Activated CD4-positive, alpha-beta memory T cell treated with anti-CD3 and anti-CD28 coated beads for 36 hours (primary cell): ENCODE measurements at places on chromosomes 13 and 19.

- no peak for DNase-seq
Observed at GRCh38 chr13:44857061-44857460, 132.2 kb downstream of the NUFIP1 start.

DNA sequence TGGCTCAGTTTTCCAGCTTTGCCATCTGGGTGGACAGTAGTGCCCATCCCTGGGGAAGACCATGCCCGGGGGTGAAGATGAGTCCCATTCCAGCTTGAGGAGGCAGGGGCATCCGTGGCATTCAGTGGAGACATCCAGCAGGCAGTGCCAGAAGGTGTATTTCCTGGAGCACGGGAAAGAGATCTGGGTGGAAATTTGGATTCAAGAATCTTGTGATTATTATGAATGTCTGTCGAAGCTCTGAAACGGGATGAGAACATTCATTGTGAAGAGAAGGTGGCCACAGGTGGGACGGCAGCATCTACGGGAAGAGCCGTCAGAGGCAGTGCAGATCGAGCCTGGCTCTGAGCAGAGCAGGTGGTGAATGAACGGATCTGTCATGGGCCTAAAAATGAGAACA is 167.3 kb upstream of the RNF113B start:
- no peak for DNase-seq

GRCh38 chr13:103908911-103909310 is 842.7 kb upstream of the SLC10A2 start:
- DNase-seq = no peak

DNA sequence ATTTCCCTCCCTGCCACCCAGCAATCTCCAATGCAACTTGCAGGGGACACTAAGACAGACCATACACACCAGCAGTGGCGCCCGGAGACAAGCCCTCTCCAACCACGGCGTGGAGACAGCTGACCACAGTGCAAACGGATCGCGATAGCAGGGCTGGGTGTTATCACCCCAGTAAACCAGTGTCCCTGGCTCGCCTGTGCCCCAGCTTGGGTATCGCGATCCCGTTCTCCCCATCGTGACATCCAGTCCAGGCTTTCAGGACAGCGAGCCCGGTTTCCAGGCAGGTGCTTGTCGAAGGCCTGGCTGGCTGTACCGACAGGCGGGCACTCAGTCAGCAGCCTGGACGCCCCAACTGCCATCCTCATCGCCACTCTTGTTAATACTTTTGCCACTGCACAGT is 20.7 kb upstream of the NANOS2 start:
- DNase-seq = no peak

DNA sequence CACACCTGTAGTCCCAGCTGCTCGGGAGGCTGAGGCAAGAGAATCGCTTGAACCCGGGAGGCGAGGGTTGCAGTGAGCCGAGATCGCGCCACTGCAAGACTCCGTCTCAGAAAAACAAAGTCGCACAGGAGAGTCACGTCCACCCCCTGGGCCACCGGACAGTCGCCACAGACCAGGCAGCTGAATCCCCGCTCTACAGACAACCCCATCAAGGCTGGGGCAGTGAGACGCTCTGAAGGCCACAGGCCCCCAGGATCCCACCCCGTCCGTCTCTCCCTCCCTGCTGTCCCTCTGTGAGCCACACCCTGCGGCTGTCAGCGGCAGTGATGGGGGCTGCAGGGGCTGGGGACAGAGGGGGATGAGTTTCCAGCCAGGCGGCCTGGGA is 15.5 kb upstream of the PTBP1 start:
- no peak for DNase-seq

DNA sequence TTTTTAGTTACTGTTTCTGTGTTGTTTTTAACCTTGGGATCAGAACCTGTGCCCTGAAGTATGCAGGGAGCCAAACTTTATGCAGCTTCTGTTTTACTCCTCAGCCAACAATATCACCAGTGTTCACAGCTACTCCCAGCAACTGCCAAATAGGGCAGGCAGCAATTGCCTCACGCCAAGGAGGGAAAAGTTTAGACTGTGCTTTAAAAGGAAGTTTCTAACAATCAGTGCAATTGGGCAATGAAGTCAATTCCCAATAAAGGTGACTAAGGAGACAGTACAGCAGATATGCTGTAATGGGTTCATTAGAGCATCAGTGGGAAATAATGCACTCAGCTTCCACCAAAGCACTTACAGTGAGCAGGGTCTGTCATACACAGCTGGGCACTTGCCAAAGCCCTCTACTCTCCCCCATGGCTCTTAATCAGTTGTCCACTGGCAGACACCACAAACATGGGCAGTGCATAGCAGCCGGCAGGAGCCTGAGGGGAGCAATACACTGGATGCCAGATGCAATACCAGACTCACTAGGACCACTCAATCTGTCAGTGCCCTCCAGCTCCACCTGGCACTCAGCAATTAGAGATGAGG is 19.3 kb downstream of the ENOX1 start:
- no peak for DNase-seq

DNA sequence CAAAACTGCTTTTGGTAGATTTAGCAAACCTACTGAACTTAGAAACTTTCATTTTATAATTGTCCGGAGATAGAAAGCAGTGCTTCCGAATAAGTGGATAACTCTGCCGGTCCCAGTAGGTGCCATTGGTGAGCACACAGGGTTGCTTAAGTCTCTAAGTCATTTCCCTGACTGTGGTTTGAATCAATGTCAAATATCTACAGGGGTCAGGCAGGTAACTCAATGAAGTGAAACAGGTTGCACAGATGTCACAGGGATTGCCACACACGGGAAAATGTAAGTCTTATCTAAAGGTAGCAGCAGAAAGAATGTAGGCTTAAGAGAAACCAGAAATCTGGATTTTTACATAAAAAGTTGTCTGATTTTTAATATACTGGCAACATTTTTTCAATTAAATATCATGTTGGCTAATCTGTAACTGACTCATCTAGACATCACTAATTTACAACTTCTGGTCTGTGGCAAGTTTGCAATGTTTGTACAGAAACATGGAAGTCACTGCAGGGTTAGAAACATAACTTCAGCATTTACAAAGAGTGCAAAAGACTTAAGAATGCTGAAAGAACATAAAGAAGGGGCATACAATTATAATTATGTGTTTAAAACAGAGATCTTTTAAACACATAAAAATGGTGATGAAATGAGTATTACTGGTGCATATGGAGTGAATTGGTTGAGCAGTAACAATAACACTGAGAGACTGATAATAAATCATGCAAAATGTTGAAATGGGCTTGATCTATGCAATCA is 14.3 kb upstream of the LRRC63 start:
- no peak for DNase-seq

- no peak for DNase-seq
Observed at GRCh38 chr13:54536112-54536511, 1507.5 kb downstream of the OLFM4 start.

- no peak for DNase-seq
Observed at GRCh38 chr19:4454747-4455718, 2.6 kb downstream of the UBXN6 start.

DNA sequence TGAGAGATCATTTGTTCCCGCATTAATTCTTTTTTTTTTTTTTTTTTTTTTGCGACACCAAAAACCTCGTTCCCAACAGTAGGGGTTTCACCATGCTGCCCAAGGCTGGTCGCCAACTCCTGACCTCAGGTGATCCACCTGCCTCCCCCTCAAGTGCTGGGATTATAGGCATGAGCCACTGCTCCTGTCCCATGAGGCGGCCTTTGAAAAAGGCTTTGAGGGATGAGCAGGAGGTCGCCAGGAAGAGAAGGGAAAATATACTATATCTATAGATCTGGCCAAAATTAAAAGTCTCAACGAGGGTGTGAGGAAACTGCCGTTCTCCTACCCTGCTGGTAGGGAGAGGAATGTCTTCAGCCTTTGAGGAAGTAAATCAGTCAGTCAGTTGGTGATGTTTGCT is 26.2 kb downstream of the ZNF473 start:
- DNase-seq = no peak

DNA sequence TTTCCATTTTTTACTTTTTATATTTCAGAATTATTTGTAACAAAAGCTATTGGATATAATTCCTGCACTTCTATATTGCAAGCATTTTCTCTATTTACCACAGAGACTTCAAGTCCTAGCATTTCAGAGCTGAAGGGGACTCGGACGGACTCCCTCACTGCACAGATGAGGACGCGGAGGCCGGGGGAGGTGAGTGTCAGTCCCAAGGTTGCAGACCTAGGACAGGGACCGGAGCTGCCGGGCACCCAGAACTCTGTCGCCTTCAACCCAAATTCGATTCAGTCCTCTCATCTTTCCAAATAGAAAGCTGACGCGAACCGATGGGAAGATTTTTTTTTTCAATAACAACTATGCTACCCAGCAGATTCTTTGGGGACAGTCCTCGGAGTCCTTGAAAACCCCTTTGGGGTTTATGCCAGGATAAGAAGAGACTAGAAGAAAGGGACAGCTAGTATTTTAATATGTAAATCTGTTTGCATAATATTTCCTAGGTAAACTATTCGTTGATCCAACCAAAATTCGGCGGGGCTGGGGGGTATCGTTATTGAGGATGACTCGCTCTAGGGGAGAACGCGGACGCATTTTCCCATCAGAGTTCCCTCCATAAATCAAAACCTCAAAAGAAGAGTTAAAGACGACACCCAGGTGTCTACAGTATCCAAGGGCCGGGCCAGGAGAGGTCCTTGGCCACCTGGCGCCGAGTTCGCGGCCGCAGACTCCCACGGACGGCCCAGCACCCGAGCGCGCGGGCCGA is 803 bp downstream of the FLT3 start:
- no peak for DNase-seq

DNA sequence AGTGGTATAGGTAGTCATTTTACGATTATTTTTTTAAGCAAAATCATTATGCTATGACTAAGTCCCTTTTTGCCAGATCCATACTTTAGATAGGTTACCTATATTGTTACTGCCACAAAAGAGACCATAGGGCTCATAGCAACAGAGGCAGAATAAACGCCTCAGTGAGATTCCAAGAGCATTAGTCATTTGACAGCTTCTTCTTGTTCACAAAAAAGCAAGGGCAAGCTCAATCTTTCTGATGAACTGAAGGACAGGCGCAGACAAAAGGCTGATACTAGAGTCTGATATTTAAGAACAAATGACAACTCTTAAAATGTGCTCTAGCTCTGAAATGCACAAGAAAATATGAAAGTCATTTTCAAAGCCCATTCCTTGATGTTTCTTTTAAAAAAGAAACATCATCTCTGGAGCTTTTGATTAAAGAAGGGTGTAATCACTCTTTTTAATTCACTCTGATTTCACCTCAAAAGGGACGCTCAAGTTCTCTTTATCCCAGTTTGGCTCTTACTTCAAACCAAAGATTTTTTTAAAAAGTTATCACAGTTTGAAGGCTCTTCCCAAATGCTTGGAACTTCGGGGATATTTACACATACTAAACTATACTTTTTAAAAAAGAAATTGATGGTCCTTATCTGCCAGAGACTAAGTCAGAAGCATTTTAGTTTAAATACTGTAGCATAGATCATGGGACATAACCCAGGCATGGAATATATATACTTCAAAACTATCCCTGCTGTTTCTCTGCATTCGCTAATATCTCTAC is 187.2 kb downstream of the EFNB2 start:
- no peak for DNase-seq

GRCh38 chr13:98678741-98679140 is 73.7 kb downstream of the SLC15A1 start:
- no peak for DNase-seq

DNA sequence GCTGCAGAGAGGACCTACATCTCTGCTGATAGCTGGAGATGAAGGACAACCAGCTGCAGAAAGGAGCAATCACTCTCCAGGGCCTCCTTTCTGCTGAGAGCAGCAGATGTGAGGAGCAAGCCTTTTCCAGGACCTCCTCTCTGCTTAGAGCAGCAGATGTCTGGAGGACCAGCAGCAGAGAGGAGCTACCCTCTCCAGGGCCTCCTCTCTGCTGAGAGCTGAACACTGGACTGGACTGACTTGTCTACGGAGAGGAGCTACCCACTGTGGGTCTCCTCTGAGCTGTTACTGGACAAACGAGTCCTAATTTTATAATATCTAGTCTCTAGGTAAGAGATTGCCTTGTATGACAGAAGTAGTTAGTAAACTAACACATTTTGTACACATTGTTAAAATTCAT is 40.8 kb upstream of the FLT1 start:
- no peak for DNase-seq

DNA sequence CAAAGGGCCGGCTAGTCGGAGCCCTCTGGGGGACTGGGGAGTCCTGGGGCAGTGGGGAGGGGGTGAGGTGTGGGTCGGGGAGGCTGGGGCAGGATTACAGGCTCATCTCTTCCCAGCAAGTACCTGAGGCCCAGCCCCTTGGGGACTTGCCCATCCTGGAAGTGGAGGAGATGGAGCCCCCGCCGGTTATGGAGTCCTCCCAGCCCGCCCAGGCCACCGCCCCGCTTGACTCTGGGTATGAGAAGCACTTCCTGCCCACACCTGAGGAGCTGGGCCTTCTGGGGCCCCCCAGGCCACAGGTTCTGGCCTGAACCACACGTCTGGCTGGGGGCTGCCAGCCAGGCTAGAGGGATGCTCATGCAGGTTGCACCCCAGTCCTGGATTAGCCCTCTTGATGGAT is 9.9 kb downstream of the PALM3 start:
- no peak for DNase-seq

DNA sequence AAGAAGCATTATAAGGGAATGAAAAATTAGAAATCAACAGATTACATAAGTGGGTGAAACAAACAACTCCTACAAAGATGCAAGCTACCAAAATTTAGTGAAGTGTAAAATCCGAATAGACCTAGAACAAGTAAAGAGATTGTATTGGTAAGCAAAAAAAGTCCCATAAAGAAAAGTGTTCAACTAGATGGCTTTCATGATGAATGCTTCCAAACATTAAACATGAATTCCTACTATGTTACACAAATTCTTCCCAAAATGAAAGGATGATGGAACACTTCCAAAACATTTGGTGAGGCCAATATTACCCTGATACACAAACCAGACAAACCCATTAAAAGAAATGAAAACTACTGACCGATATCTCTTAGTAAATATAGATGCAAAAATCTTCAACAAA is 139.0 kb downstream of the GPC5 start:
- no peak for DNase-seq

DNA sequence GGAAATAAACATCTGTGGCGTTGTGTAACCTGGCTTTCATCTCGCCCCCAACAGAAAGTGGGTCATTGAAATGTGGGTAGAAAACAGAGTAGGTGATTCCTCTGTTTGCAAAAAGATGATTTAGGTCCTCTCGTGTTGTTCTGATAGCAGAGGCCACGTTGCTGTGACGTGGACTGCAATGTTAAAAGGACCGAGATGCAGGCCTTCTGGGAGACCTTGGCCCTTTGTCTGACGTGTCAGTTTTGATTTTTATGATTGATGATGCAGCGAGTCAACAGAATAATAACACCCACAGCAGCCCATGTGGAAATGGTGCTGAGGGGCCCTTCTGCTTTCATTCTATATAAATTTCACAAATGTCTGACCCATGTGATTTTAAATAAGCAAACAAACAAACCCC is 68.9 kb downstream of the FGF9 start:
- no peak for DNase-seq

DNA sequence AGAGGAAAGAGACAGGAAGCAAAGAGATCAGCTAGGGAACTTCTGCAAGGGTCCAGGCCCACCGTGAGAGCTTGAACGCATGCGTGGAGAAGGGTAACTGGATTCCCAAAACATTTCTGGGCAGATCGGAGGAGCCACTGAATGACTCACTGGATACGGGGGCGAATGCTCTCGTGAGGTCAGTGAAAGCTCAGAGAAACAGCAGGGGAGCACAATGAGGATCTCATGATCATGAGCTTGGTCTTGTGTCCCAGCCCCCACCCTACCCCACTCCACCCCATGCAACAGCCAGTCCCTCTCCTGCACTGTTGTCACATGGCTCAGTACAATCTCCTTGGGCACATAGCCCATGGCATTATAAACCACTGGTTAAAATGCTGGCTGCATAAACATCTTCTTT is 40.6 kb downstream of the DCLK1 start:
- DNase-seq = no peak
